ENCODE measurements at places on chromosomes 6 and 20.

DNA sequence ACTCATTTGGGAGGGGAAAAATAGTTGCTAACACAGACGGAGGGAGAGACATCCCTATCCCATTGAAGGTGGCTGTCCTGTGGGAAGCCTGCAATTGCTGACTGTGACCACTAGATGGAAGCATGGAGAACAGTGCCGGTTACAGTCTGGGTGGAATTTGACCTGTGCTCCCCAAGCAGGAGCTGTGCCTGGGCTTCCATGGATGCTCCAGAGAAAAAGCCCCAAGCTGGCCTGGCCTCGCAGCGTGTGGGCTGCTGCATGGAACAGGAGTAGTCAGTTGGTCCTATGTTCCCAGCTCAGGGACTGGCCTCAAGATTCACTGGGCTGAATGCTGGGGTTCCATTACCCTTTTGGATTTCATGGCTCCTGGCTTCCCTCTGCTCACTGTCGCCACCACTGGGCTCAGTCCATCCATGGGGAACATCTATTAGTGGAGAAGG, 116.3 kb upstream of the CHD6 start:
- DNase-seq, result no peak

DNA sequence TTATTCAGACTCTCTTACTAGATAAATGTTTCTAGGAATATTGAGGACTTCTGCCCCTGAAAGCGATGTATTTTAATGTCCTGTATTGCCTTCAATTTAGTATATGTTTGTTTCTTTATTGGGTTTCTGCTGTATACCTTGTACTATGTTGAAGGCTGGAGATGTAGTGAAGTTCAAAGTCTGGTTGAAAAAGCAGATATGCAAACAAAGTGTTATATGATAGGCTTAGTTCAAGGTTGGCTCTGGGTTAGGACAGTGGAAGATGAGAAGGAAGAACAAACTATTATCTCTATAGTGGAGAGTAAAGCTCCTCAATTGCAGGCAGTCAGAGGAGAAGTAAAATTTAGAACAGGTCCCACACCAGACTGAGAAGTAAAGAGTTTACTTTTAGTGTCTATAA, 36.3 kb upstream of the ADGRG6 start:
- no peak for DNase-seq

- DNase-seq, result peak; percentile 8
Measured at GRCh38 chr6:9250852-9251251, 815.5 kb upstream of the SLC35B3 start.

- DNase-seq, result no peak
Measured at GRCh38 chr20:32585586-32586127, 524 bp upstream of the NOL4L start.

- no peak for DNase-seq
Measured at GRCh38 chr20:56801971-56802755, 173.1 kb downstream of the TFAP2C start.

- no peak for DNase-seq
Measured at GRCh38 chr20:53786445-53787267, 193.0 kb upstream of the ZNF217 start.

DNA sequence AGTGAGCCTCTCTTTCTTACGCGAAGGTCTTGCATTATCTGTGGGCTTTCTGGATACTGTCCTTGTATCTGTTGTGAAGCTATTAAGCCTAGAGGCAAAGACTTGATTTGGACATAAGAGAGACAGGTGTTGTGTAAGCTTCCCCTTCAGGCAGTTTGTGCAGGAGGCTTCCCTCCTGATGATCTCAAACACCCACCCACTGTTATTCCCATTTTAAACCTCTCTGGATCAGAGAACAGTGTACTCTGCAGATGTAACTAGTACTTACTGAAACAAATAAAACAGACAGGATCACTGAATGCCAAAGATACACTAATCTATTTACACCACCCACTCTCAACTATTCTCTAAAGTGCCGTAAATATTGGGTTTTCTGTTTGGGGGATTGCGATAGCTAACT, 113.8 kb upstream of the RAB32 start:
- DNase-seq, result no peak

- no peak for DNase-seq
Measured at GRCh38 chr6:15573384-15573783, 89.4 kb downstream of the DTNBP1 start.

DNA sequence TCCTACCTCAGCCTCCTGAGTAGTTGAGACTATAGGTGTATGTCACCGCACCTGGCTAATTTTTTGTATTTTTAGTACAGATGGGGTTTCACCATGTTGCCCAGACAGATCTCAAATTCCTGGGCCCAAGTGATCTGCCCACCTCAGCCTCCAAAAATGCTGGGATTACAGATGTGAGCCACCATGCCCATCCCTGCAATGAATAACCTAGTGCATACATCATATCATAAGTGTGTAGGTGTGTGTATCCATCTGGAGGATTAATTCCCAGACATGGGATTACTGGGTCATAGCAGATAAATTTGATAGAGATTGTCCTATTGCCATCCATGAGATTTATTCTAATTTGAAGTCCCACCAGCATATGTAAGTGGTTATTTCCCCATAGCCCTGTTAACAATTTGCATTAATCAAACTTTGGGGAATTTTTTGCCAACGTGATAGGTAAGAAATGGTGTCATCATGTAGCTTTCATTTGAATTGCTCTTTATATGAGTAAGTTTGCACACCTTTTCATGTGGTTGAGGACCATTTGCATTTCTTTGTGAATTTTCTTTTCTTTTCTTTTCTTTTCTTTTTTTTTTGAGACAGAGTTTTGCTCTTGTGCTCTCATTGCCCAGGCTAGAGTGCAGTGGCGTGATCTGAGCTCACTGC, 29.9 kb upstream of the BACH2 start:
- DNase-seq, result no peak

DNA sequence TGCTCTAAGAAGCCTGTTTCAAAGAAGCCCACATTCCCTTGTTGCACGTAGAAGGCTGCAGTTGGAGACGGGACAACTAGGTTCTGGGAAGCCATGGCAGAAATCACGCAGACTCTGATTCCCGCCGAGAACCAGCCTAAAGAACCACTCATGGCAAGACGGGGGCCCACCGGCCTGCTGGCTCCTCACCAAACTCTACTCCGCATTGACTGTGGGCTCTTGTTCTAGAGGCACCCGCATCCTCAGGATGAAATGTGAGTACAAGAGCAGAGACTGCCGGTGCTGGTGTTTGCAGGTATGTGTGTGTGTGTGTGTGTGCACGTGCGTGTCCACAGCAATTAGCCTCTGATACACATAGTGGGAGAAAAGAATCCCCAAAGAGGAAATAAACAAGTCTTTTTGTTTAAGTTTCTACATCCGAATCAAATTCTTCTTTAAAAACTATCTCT, 42.3 kb upstream of the NR2E1 start:
- DNase-seq, result no peak

DNA sequence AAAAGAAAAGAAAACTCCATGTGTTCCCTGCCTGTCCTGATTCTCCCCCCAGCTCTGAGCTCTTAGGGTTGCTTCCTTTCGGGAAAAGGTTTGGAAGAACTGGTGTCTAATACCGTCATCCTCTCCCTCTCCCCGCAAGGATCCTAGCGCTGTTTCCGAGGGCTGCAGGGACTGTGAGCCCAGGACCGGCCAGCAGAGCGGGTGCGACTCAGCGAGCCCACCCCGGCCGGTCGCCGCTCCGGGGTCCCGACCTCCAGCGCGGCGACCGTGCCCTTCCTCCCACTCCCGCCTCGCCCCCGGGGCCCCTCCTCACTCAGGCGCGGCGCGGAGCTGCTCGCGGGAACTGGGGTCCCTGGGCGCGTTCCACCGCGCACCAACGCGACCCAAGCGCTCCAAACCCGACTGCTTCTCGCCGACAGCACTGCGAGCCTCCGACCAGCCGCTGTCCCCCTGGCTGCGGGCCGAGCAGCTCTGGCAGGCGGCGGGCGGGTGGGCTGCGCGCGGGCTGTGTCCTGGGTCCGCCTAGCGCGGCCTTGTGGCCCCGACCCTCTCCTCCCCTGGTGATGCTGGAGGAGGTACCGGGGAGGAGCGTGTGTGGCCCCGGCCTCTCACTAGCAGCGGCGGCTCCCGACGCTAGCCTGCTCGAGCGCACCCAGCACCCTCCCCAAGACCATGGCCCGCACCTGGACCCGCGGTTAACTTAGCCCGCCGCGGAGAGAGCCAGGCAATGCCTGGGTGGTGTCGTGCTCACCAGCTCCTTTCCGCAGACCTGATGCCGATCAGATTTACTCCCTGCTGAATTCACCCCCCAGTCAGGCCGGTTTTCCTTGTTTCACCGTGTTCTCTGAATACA, at the start of gene PLA2G7:
Gene PLA2G7 (minus strand): TSS at position 509 of the 853 bp plus-strand sequence. CDS start 12,484 bp downstream, outside the sequence.
- no peak for DNase-seq
